ENCODE measurements at places on chromosomes 16 and 17. TPM values are rescaled to one million over a fixed set of nuclear protein-coding genes. Genes with fewer than 3 reads are reported as not detected.

PPP1R1B gene
- 0.14 TPM for total RNA-seq

CPHXL2 gene
- not detected for total RNA-seq

NEUROD2 gene
- not detected for total RNA-seq

TNP2 gene
- not detected for total RNA-seq

RNF167 gene
- 140 TPM for total RNA-seq

GPRC5B gene
- total RNA-seq = 0.22 TPM

IRX3 gene
- total RNA-seq = not detected

ZFHX3 gene
- 0.72 TPM for total RNA-seq

KRT12 gene
- not detected for total RNA-seq

KRT37 gene
- total RNA-seq = not detected

CYGB gene
- total RNA-seq = not detected

TSNAXIP1 gene
- total RNA-seq = 0.35 TPM

CPNE7 gene
- total RNA-seq = 9.0 TPM

CD7 gene
- 635 TPM for total RNA-seq

WDR45B gene
- 25.0 TPM for total RNA-seq

DNA sequence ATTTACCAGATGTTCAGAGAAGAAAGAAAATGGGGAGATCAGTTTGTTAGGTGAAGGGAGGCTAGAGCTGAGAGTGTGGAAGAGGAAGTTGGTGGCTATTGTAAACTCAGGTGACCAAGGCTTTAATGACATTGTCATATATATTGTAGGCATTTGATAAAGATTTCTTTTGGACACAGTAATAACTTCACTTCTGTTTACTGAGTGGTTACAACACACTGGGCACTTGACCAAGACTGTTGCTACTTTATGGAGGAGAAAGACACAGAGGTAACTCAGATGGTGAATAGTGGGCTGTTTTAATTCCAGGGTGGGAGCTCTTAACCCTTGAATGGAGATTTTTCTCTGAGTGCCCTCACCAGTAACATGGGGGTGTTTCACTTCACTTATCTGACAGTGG lies 46.0 kb downstream of the TNRC6A start:
- no peaks in the 10 kb centered on the region for H3K27me3 ChIP-seq
- H3K36me3 ChIP-seq = peaks cover 41% of the 10 kb centered on the region
- no peak for DNase-seq
- H3K4me3 ChIP-seq = no peak overlapping the region
- H3K27ac ChIP-seq = no peak overlapping the region

DNA sequence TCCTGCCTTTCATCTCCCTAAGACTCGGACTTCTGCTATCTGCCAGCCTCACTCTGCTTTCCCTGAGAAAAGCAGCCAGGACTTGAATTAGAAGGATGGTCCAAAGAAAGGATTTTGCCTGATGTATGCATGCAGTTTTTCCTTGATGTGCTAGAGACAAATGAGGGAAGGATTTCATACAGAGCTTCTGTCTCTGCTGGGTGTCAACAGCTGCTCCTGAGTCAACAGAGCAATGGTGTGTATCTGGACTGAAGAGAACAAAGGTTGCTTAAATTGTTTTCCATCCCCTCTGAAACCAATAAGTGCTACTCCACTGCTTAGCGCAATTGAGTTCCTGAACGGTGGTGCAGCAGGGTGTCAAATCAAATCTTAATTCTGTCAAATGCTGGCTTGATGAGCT lies 680.6 kb upstream of the C16orf82 start:
- H3K36me3 ChIP-seq = no peaks in the 10 kb centered on the region
- H3K4me3 ChIP-seq = no peak overlapping the region
- H3K4me1 ChIP-seq = no peaks in the 10 kb centered on the region
- peaks cover 7% of the 10 kb centered on the region for H3K27me3 ChIP-seq
- H3K27ac ChIP-seq = no peak overlapping the region

- H3K36me3 ChIP-seq = no peaks in the 10 kb centered on the region
- DNase-seq = no peak
- peaks cover 7% of the 10 kb centered on the region for H3K27me3 ChIP-seq
- H3K4me3 ChIP-seq = no peak overlapping the region
- H3K4me1 ChIP-seq = no peaks in the 10 kb centered on the region
- H3K27ac ChIP-seq = no peak overlapping the region
Observed at GRCh38 chr17:13728781-13729180, 127.1 kb upstream of the HS3ST3A1 start.

GRCh38 chr17:17702449-17703139 lies 21.3 kb downstream of the RAI1 start:
- H3K36me3 ChIP-seq = no peaks in the 10 kb centered on the region
- no peak for DNase-seq
- no peak overlapping the region for H3K4me3 ChIP-seq
- no peaks in the 10 kb centered on the region for H3K27me3 ChIP-seq
- H3K4me1 ChIP-seq = peaks cover 5% of the 10 kb centered on the region
- no peak overlapping the region for H3K27ac ChIP-seq

DNA sequence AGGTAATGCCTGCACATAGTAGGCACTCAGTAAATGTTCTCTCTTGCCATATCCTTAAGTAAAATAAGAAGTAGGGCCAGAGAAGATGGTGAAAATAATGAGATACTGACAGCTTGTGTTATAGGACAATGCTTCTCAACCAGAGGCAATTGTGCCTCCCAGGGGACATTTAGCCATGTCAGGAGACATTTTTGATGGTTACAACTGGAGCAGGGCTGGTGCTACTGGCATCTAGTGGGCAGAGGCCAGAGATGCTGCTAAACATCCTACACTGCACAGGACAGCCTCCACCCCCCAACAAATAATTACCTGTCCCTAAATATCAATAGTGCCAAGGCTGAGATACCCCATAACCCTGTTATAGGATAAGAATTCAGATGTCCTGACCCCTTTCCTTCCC lies 1.7 kb downstream of the RAD51D start:
- peaks cover 32% of the 10 kb centered on the region for H3K36me3 ChIP-seq
- H3K4me1 ChIP-seq = peaks cover 45% of the 10 kb centered on the region
- peak overlapping the region; percentile 90 for H3K4me3 ChIP-seq
- DNase-seq = peak; percentile 72

GRCh38 chr17:45046537-45047125 lies 4.8 kb downstream of the DCAKD start:
- peak overlapping the region; percentile 37 for H3K27ac ChIP-seq
- H3K36me3 ChIP-seq = peaks cover 12% of the 10 kb centered on the region
- peaks cover 50% of the 10 kb centered on the region for H3K4me1 ChIP-seq
- DNase-seq = no peak
- no peaks in the 10 kb centered on the region for H3K27me3 ChIP-seq

GRCh38 chr17:61303817-61304096 lies 95.9 kb upstream of the TBX2 start:
- no peaks in the 10 kb centered on the region for H3K36me3 ChIP-seq
- H3K27me3 ChIP-seq = no peaks in the 10 kb centered on the region
- H3K27ac ChIP-seq = no peak overlapping the region
- H3K4me3 ChIP-seq = no peak overlapping the region
- H3K4me1 ChIP-seq = no peaks in the 10 kb centered on the region

DNA sequence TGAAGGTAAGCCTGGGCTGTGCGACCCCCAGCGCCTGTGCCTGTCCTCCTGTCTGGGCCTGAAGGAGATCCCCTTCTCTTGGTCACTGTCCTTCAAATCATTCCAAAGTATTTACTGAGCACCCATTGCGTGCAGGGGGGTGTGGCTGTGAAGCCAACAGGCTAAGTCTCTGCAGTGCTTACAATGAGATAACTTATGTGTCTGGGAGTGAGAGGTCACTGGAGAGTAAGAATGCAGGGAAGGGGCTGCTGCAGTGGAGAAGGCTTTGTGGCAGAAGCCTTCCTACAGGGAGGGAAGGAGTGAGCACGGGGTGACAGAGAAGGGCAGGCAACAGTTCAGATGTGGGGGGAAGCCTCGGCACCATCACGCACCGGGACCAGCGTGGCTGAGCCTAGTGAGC lies 11.2 kb upstream of the SMIM5 start:
- H3K36me3 ChIP-seq = no peaks in the 10 kb centered on the region
- no peak for DNase-seq
- no peaks in the 10 kb centered on the region for H3K27me3 ChIP-seq
- H3K4me1 ChIP-seq = no peaks in the 10 kb centered on the region

GRCh38 chr17:17724307-17725010 lies 43.2 kb downstream of the RAI1 start:
- no peaks in the 10 kb centered on the region for H3K36me3 ChIP-seq
- H3K4me3 ChIP-seq = peak overlapping the region; percentile 80
- DNase-seq = peak; percentile 29
- H3K27ac ChIP-seq = no peak overlapping the region
- H3K27me3 ChIP-seq = peaks cover 21% of the 10 kb centered on the region
- peaks cover 37% of the 10 kb centered on the region for H3K4me1 ChIP-seq

GRCh38 chr17:19570544-19571062 lies 36.9 kb downstream of the SLC47A1 start:
- no peak overlapping the region for H3K27ac ChIP-seq
- H3K4me3 ChIP-seq = no peak overlapping the region
- peaks cover 3% of the 10 kb centered on the region for H3K4me1 ChIP-seq

DNA sequence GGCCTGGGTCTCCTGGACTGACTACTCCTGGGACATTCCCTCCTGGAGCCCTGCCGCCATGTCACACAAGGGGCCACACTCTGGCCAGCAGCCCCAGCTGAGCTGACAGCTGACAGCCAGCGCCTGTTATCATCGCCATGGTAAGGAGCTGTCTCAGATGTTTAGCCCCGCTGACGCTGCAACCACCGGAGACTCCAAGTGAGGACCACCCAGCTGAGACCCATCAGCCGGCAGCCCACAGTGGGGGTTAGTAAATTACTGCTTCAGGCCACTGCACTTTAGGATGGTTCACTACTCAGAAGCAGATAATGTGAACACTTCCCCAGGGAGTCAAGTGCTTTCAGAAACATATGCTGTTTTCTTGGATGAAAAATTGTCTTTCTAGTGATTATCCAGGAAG lies 14.6 kb upstream of the SPHK1 start:
- peaks cover 3% of the 10 kb centered on the region for H3K4me1 ChIP-seq
- no peaks in the 10 kb centered on the region for H3K27me3 ChIP-seq
- H3K36me3 ChIP-seq = no peaks in the 10 kb centered on the region
- H3K4me3 ChIP-seq = no peak overlapping the region
- DNase-seq = no peak

DNA sequence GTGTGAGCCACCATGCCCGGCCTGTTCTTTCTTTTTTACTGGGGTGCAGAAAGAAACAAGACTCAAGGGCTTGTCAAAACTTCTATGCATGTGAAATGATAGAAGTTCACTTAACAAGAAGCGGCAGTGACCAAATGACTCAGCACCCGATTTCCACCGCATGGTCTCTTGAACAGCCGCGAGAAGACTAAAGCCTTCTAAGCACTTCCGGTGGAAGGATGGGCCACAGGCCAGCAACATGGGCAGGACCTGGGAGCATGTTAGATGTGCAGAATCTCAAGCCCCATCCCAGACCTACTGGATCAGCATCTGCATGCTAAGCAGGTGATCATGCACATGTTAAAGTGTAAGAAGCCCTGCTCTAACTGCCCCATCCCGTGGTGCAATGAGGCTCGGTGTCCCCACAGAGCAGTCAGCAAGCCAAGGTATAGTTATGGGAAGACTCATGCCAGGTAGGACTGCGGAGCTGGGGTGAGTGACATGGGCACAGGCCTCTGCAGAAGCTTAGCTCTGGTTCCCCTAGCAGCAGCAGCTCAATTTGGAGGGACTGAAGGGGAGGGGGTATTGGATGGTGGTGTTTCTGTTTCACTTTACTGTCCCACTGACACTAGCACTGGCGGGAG lies 88.5 kb upstream of the HNF1B start:
- no peaks in the 10 kb centered on the region for H3K36me3 ChIP-seq
- H3K27ac ChIP-seq = no peak overlapping the region
- H3K27me3 ChIP-seq = peaks cover 16% of the 10 kb centered on the region

- H3K4me1 ChIP-seq = peaks cover 16% of the 10 kb centered on the region
- no peaks in the 10 kb centered on the region for H3K36me3 ChIP-seq
- no peak overlapping the region for H3K4me3 ChIP-seq
- H3K27me3 ChIP-seq = peaks cover 11% of the 10 kb centered on the region
Observed at GRCh38 chr16:57795431-57795878, 6.8 kb downstream of the KIFC3 start.

- DNase-seq = no peak
- H3K4me3 ChIP-seq = no peak overlapping the region
- no peaks in the 10 kb centered on the region for H3K36me3 ChIP-seq
- H3K27me3 ChIP-seq = peaks cover 5% of the 10 kb centered on the region
- H3K27ac ChIP-seq = no peak overlapping the region
Observed at GRCh38 chr16:86396422-86396821, 113.9 kb upstream of the FOXF1 start.

DNA sequence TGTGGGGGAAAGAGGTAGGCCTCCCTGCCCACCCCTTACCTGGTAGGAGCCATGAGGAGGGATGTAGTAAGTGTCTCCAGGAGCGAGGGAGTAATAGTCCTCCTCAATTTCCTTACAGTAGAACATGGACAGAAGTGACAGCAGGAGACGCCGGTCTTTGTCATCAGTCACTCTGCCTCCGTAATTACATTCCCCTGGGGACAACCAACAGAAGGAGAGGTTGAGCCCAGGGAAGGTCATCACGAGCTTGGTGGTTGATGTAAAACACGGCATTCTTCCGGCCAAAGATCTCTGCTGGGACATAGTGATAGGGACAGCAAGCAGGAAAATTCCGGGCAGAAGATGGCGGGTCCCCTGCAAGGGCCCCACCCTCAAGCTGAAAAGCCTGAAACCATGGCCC lies 47.9 kb downstream of the LYRM1 start:
- DNase-seq = no peak
- no peak overlapping the region for H3K4me3 ChIP-seq
- no peak overlapping the region for H3K27ac ChIP-seq
- H3K27me3 ChIP-seq = no peaks in the 10 kb centered on the region
- H3K4me1 ChIP-seq = peaks cover 4% of the 10 kb centered on the region

GRCh38 chr17:72890711-72891110 lies 201.8 kb downstream of the SLC39A11 start:
- H3K27me3 ChIP-seq = no peaks in the 10 kb centered on the region
- no peak overlapping the region for H3K4me3 ChIP-seq
- peak overlapping the region; percentile 40 for H3K27ac ChIP-seq
- H3K4me1 ChIP-seq = peaks cover 20% of the 10 kb centered on the region

GRCh38 chr16:66484453-66485213 lies 57.5 kb downstream of the BEAN1 start:
- peaks cover 15% of the 10 kb centered on the region for H3K4me1 ChIP-seq
- DNase-seq = no peak
- H3K4me3 ChIP-seq = no peak overlapping the region
- no peaks in the 10 kb centered on the region for H3K27me3 ChIP-seq
- no peak overlapping the region for H3K27ac ChIP-seq
- H3K36me3 ChIP-seq = no peaks in the 10 kb centered on the region

- H3K4me1 ChIP-seq = peaks cover 25% of the 10 kb centered on the region
- H3K27me3 ChIP-seq = peaks cover 34% of the 10 kb centered on the region
- peak overlapping the region; percentile 65 for H3K4me3 ChIP-seq
- no peak overlapping the region for H3K27ac ChIP-seq
Observed at GRCh38 chr17:68197997-68198930, 49.6 kb upstream of the AMZ2 start.

GRCh38 chr16:85136702-85137322 lies 24.5 kb upstream of the CIBAR2 start:
- peaks cover 2% of the 10 kb centered on the region for H3K4me1 ChIP-seq
- no peak overlapping the region for H3K27ac ChIP-seq
- H3K27me3 ChIP-seq = peaks cover 33% of the 10 kb centered on the region
- H3K36me3 ChIP-seq = no peaks in the 10 kb centered on the region
- DNase-seq = no peak

DNA sequence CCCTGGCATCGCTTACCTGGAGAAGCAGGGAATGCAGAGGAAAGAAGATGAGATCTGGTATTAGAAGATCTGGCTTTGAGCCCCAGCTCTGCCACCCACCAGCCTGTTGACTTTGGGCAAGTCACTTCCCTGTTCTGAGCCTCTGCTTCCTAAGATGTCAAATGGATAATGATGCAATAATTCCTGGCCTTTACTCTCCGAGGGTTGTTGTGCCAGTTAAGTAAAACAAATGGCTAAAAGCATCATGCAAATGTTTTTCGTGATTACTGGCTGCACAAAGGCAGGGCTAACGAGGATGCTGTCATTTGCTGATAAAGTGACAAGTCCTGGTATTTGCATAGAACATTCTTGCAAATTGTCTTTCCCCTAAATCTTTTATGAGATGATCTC lies 1.3 kb upstream of the ZNF821 start:
- peaks cover 37% of the 10 kb centered on the region for H3K4me1 ChIP-seq
- peak overlapping the region; percentile 93 for H3K4me3 ChIP-seq

- H3K4me1 ChIP-seq = no peaks in the 10 kb centered on the region
- DNase-seq = no peak
Observed at GRCh38 chr17:8706431-8706830, 38.2 kb downstream of the CCDC42 start.
